ENCODE measurements at places on chromosomes 12 and 14. TPM values are rescaled to one million over a fixed set of nuclear protein-coding genes. Genes with fewer than 3 reads are reported as not detected.

DNA sequence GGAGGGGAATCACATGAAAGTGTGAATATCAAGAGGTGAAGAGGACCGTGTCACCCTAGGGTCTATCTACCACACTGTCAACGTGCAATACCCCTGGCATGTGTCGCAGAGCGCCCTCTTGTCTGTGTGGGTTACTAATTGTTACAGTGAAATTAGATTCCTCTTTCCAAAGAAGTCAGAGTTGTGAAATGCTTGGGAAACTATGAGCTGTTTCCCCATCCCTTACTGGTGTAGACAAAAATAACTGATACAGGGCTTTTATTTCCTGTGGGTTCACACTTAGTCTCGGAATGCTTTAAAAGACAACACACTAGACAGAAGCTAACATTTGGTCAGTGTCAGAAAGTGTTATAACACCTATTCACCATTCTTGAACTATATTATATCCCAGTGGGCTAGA, 597.3 kb downstream of the NRXN3 start:
- DNase-seq, result no peak

- no peak for DNase-seq
Measured at GRCh38 chr14:63752449-63753169, 24.7 kb upstream of the SGPP1 start.

The KRT78 gene
- not detected for total RNA-seq

DNA sequence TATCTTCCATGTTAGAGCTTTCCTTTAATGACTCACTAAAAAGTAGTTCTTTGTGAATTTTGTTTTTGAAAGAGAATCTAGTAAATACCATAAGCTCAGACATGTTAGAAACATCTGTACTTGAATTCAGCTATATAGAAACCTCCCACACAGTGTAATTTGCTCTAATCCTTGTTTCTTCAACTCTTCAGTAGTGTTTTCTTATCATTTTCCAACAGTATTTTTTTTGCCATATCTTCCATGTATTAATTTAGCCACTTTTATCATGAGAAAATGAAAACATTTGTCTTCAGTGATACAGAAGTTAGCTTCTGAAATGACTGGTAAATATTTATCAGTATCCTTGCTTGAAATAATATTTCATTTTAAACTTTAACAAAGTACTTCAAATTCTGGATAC, 73.6 kb downstream of the ARID2 start:
- DNase-seq, result no peak

DNA sequence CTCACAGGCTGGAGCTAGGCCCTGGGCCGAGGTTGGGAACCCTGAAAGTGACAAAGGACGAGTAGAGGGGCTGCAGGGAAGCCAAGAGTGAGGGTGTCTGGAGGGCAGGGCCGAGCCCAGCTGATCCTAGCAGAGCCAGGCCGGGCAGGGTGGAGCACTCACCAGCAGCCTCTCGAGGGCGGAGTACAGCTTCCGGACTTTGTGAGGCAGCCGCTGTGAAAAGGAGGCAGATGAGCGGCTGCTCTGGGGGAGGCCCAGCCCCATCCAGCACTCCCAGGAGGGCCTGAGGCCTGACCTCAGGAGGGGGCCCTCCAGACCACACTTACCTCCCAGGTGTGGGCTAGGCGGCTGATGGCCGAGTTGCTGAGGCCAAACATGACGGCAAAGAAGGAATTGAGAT, 14.7 kb upstream of the ENDOU start:
- DNase-seq, result no peak

DNA sequence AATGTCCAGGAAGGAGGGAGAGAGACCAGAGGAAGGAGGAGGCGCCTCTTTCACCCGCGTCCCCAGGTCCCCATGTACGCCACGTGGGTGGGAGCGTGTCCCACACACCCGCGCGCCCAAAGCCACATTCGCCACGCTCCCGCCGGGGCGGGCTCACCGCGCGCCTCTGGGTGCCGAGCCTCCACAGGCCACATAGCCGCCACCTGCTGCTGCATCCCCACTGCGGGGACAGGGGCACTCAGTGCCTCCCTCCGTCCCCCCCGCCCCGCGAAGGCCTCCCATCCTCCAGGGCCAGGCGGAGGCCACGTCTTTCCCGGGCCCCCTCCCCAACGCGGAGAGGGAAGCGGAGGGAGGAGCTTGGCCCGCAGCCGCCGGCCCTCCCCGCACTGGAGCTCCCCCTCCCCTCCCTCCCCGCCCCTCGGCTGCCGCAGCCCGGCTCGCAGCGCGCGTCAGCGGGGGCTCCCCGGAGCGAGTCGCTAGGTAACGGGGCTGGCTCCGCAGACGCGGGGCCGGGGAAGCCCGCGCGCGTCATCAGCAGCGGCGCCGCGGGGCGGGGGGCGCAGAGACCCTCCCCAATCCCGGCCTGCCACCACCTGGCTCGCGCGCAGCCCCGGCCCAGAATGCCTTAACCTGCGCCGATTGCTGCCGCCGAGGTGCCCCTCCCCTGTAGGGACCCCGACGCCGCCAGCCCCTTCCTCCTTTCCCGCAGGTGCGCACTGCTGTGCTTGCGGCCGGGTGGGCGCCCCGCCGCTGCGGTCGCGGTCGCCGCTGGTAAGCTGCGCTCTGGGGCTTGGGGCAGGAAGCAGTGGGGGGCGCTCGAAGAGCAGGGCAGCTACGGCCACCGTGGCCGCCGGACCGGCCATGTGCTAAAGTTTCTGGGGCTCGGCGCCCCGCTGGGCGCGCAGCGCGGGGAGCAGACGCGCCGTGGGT, 536 bp upstream of the TUNAR start:
- no peak for DNase-seq

DNA sequence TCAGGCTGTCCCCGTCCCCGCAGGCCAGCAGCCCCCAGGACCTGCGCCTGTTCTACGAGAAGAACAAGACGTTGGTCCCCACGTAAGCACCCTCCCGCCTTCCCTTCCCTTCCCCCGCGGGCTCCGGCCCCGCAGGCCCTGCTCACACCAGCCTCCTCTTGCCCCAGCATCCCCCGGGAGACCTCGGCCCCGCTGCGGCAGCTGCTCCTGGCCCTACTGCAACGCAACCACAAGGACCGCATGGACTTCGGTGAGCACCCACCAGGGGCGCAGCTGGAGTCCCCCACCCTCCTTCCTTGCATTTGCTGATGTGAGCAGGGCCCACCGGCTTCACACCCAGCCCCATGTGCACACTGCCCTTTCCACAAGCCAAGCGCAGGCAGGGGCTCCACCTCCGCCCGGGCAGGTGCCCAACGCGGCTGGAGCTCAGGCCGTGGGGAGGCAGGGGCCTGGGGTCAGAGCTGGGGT, 15.4 kb downstream of the ULK1 start:
- no peak for DNase-seq

- no peak for DNase-seq
Measured at GRCh38 chr14:32939254-32940065, 781 bp downstream of the NPAS3 start.

- no peak for DNase-seq
Measured at GRCh38 chr14:50967103-50967502, 22.8 kb upstream of the PYGL start.

DNA sequence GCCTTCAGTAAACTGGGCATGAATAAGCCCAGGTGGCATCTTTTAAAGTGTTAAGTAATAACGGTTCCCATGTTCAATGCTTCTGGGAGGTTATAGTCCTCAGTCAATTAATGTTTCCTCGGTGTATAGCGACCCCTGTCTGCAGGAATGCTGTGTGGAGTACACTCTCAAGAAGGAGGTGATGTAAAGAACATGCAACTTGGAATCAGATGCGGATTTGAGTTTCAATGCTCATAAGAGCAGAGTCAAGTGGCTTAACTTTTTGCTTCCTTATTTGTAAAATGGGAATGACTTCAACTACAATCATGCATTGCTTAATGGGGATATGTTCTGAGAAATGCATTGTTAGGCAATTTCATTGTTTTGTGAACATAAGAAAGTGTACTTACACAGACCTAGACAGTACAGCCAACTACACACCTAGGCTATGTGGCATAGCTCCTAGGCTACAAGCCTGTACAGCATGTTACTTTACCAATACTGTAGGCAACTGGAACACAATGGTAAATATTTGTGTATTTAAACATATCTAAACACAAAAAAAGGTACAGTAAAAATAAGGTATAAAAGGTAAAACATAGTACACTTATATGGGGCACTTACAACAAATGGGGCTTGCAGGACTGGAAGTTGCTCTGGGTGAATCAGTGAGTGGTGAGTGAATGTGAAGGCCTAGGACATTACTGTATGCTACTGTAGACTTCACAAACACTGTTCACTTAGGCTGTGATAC, 6.7 kb upstream of the MRPS35 start:
- DNase-seq, result peak; percentile 81

- no peak for DNase-seq
Measured at GRCh38 chr14:32224737-32225377, 21.8 kb upstream of the RNU6-8 start.

- no peak for DNase-seq
Measured at GRCh38 chr14:104537613-104537988, 42.0 kb upstream of the C14orf180 start.

DNA sequence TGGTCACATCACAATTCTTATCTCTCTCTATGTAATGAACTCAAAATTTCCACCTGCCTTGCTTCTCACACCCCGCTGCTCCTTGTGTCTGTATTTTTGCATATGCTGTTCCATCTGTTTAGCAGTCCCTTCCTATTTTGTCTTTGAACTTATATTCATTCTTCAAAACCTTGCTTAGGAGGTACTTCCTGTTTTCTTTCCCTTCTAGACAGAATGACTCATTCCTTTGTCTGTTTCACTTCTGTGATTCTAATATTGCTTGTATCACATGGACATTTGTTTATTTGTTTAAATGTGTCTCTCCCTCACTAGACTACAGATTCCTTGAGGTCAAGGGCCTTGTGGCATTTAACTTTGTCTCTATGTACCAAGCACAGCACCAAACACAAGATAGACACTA, 424.2 kb downstream of the ETNK1 start:
- no peak for DNase-seq

- no peak for DNase-seq
Measured at GRCh38 chr12:47769234-47770085, 3.6 kb upstream of the SLC48A1 start.

DNA sequence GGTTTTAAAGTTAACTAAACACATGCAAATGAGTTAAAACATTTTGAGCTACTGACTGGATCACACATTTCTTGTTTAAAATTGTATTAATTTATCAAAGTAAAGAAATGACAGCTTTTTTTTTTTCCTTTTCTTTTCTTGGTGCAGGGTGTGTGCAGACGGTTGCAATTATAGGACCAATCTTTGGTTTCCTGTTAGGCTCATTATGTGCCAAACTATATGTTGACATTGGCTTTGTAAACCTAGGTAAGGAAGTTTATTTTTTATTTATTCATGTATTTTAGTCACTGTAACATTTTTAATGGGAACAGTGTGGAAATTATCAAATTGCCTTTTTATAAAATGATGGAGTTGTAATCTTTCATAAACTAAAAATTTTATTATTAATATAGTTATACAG, 21.9 kb downstream of the SLCO1C1 start:
- no peak for DNase-seq

The PLEK2 gene
- 3.3 TPM for total RNA-seq

The ITGB7 gene
- total RNA-seq, result 76.3 TPM

DNA sequence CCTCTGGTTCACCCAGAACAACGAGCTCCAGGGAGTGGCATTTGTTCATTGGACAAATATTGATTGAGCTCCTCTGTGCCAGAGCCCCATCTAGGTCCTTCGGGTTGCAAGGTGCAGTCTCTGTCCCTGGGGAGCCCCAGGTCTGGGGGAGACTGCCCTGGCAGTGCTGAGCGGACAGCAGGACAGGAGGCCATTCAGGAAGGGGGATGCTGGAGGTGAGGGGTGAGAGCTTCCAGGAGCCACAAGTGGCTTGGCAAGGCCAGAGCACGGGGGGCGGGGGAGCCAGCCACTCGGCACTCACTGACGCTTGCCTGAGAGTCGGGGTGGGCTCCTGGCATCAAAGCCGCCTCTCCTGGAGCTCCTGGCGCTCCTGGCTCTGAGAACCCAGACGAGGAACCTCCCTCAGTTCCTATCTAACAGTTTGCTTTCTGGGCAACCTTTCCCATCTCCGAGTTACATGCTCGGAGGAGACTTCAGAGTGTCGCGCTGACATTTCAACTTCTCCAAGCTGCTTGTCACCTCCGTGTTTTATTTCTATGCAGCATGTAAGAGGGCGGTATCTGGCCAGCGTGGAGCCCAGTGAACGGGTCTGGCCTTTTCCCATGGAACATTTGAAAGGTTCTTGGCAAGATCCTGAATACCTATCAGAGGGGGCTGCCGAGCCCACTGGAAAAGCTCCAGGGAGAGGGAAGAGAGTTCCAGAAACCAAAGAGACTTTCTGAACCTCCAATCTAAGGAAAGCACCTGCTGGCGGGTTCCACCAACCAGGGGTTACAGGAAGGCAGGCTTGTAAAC, 62.0 kb upstream of the BCL11B start:
- no peak for DNase-seq

- no peak for DNase-seq
Measured at GRCh38 chr12:53754633-53755264, 3.0 kb upstream of the CISTR start.

The MMP19 gene
- not detected for total RNA-seq

- DNase-seq, result no peak
Measured at GRCh38 chr12:121461048-121461447, 61.1 kb downstream of the RNF34 start.

The HOTAIR gene
- not detected for total RNA-seq

- peak; percentile 16 for DNase-seq
Measured at GRCh38 chr14:60561845-60562746, 53.1 kb downstream of the SIX6 start.

DNA sequence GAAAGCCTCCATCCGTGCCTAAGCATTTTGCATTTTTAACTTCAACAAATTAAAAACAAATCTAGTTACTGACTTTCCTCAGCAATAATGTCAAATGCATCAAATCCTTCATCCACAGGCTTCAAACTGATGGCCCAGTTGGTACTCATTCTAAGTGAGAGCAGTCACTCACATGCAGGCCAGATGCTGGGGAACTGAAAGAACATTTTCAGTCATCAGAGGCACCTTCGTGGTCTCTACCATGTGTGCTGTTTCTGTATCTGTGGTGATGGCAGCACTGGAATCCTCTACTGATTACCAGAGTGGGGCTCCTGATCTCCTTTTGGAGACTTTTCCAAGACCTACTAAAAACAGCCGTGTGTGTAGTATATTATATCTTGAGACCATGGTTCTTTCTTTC, 145.2 kb downstream of the PRIMA1 start:
- no peak for DNase-seq

GRCh38 chr14:69281450-69282169, 21.7 kb downstream of the GALNT16 start:
- no peak for DNase-seq

GRCh38 chr14:75619548-75619947, 41.1 kb downstream of the ERG28 start:
- no peak for DNase-seq

DNA sequence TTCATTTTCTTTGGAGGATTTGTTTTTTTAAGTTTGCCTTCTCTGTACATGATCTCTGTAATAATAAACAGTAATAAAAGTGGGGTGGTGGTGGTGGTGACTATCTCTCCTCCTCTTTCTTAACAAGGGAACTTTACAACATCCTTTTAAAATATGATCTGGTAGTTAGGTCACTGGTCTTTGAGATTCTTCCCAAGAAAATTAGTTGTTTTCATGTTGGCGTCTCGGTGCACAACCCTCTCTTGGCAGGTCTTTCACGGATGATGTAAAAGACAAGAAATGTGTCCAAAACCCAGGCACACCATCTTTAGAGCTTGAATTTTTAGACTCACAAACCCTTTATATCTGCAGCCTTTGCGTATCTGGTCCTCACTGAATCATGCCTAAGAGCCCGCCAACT, 488.5 kb upstream of the TBX3 start:
- DNase-seq, result no peak

The SERPINA9 gene
- not detected for total RNA-seq

The CLEC12A gene
- not detected for total RNA-seq

GRCh38 chr14:70239802-70240201, 51.1 kb upstream of the SLC8A3 start:
- no peak for DNase-seq

The NEUROD4 gene
- not detected for total RNA-seq

All from activated naive CD4-positive, alpha-beta T cell treated with anti-CD3 and anti-CD28 coated beads, Interleukin-2, amount 50 U/mL, for 72 hours (primary cell).